Jurkat, Clone E6-1 (cell line): ENCODE measurements at places on chromosomes 16 and 17.

DNA sequence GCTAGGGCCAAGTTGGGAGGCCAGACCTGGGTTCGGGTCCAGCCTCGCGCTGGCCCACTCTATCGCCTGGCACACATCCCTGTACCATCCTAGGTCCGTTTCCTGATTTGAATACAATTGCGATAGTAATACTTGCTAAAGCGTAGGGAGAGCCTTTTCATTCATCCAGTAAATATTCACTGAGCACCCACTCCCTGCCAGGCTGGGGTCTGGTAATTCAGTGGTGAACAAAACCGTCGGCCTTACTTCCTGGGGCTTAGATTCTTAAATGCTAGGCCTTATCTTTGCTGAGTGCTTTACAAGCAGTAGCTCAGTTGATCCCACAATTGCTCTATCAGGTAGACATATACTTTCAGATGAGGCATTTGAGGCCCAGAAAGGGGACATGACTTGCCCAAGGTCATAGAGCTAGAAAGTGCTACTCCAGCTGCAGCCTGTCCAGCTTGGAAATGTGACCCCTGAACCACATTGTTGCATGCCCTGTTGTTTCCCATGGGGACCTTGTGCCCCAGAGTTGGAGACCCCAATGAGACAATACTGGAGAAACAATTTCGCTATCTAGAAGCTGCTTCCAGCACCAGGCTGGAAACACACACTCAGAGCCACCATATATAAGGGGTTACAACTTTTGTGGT, 691 bp downstream of the USB1 start:
- no peak for DNase-seq

DNA sequence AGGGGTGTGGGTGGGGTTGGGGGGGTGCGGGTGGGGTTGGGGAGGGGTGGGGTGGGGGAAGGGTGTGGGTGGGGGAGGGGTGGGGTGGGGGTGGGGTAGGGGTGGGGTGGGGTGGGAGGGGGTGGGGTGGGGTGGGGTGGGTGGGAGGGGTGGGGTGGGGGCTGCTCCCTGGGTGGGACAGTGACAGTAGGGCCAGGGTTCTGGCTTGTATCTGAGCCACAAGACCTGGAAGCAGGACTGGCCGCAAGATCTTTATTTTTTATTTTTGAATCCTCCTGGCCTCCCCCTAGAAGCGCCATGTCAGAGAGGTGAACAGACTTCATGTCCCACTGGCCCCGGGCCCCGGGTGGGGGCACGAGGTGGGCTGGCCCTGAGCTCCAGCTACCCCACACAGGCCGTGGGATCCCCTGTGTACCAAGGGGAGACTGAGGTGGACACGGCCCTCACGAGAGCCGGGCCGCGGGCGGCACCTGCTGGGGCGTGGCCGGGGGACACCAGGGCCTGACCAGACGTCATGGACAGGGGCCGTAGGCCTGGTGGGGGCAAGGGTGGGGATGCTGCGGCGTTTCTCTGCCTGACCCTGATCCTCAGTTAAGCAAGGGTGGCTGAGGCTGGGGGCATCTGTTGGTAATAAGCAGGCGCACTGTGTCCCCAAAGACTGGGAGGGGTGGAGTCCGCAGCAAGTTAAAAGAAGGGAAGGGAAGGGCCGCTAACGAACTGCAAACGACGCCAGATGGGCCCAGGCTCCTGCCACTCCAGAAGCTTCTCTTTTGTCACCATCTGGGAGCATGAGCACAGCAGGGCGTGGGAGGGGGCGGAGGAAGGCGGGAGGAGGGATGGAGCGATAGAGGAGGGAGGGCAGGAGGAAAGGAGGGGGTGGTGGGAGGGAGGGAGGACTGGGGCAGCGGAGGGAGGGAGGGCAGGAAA, 22.3 kb upstream of the PABPN1L start:
- no peak for DNase-seq

DNA sequence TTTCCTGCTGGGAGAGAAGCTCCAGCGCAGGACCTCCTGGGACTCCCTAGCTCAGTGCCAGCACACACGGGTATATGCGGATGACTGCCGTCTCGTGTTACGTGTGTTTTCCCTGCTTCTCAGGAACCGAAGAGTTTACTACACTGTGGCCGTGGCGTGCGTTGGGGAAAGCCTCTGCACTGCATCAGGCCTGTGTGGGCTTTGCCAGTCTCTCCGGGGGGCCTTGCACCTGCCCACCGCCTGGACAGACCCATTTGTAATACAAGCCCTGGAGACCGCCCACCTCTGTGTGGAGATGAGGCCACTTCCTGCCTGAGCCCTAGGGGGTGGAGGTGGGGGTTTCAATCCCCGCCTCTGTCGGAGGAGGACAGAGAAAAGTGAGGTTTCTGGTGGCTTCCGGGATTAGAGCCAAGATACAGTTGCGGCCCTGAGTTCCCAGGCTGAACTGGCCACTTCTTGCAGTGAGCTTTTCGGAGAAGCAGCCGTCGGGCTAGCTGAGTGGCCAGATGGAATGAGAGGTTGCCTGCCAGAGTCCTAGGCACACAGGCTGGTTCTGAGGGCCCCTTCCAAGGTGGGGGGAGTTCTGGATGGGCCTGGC, 43.4 kb upstream of the GSE1 start:
- DNase-seq = peak; percentile 91

- DNase-seq = peak; percentile 69
Observed at GRCh38 chr16:28935924-28936783, 4.4 kb downstream of the CD19 start.

GRCh38 chr16:534856-535445, 7.4 kb downstream of the CAPN15 start:
- DNase-seq = no peak
